ENCODE measurements at places on chromosomes 12 and 14. TPM values are rescaled to one million over a fixed set of nuclear protein-coding genes. Genes with fewer than 3 reads are reported as not detected.

Gene ALG10B
- total RNA-seq: 2.1 TPM

Gene SLC17A8
- total RNA-seq: not detected

Gene BMAL2
- 49.0 TPM for total RNA-seq

Gene PITPNM2
- total RNA-seq: 7.5 TPM

Gene KLRC2
- not detected for total RNA-seq

Gene KCNMB4
- total RNA-seq: 2.7 TPM

Gene HOXC4
- total RNA-seq: 1.1 TPM

Gene TAS2R7
- not detected for total RNA-seq

Gene CNTN1
- 3.6 TPM for total RNA-seq

Gene ZNF664
- 47.1 TPM for total RNA-seq

Gene SSTR1
- 7.7 TPM for total RNA-seq

Gene SAMD15
- 0.88 TPM for total RNA-seq

Gene PIWIL1
- not detected for total RNA-seq

Gene BAZ2A
- total RNA-seq: 36.8 TPM

Gene SAMD4A
- 35.8 TPM for total RNA-seq

Gene DTX3
- total RNA-seq: 22.9 TPM

Gene CCDC196
- not detected for total RNA-seq

Gene GALNT16
- total RNA-seq: 2.1 TPM

Gene LTBR
- total RNA-seq: 63.8 TPM

Gene ASB2
- 4.2 TPM for total RNA-seq

Gene ACSM4
- total RNA-seq: not detected

Gene RNFT2
- total RNA-seq: 2.7 TPM

Gene EXOC3L4
- total RNA-seq: not detected

Gene ARMH4
- total RNA-seq: 11.3 TPM

Gene TAS2R46
- 1.8 TPM for total RNA-seq

Gene FAM181A
- not detected for total RNA-seq

Gene PSMD9
- total RNA-seq: 41.6 TPM

Gene STRAP
- total RNA-seq: 85.8 TPM

Gene FGF6
- not detected for total RNA-seq

Gene ADAM21
- total RNA-seq: 0.37 TPM

Gene SERPINA6
- not detected for total RNA-seq

Gene PRB2
- total RNA-seq: not detected

Gene SIX1
- total RNA-seq: 0.05 TPM

Gene SVOP
- not detected for total RNA-seq

Gene PTPRO
- 0.28 TPM for total RNA-seq

Gene ADAMTS20
- total RNA-seq: 0.14 TPM

Gene ART4
- total RNA-seq: 6.5 TPM

Gene PTPRB
- total RNA-seq: 23.5 TPM

Gene LALBA
- not detected for total RNA-seq

Gene CLMN
- total RNA-seq: 0.69 TPM

Gene VWF
- total RNA-seq: 1.5 TPM

Gene ERP27
- total RNA-seq: not detected
